ENCODE measurements at places on chromosomes 6 and 20.

DNA sequence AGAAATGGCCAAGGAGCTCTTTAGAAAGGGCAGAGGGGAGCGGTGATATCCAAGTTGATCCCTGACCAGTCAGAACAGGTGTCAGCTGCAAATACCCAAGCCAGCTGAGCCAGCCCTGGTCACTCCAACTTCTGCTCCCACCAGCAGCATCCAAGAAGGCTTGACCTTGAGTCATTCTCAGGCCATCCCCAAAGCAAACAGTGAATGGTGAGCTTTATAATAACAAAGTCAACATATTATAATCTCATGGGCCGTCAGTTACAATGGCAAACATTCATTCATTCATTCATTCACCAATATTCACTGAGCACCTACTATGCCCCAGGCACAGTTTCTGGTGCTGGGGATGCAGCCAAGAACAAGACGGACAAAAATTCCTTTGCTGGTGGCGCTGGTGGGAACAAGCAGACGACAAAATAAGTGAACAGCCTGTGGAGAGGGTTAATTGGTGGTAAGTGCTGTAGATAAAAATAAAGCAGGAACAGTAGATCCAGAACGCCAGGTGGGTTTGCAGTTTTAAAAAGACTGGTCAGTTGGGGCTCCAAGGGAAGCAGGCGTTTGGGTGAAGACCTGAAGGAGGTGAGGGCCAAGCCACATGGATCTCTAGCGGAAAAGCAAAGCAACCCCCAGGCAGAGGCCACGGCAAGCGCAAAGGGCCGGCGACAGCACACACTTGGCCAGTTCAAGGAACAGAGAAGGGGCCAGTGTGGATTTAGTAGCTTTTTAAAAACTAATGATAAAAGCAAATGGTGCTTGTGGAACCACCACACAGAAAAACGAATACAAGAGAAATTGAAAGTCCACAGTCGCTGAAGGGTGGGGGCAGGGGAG lies 131.8 kb upstream of the PTPN1 start:
- DNase-seq, result no peak

DNA sequence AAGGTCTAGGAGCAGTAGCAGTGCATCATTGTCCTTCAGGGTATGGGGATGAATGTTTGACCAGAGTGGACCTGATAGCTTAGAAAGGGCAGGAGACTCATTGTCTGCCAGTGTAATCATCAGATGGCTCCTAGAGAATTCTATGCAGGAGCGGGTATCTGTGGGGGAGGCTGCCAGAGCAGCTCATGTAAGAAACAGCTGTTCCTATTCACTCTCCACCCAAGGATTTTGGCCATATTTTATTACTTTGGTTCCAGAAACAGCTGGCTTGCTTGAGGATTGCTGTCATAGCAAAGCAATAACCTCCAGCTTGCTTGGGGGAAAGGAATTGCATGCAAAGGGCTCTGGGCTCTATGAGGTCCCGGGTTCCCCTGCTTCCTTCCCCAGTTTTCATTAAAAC lies 44.1 kb downstream of the RALY start:
- DNase-seq, result no peak

DNA sequence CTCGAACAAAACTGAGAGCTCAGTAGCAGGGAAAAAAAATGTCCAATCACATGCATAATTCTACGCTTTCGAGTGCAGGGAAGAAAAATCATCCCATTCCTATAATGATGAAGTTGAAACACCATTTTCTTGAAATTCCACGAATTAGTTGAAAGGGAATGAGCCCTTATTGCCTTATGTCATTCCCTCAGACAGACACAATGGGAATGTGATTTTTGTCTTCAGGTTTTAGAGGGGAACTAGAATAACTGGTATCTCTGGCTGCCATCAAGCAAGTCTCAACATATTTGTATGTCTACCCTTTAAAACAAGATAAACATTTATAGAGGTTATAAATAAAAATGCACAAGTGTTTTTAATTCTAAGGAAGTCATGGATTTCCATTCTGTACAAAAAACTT lies 87.9 kb downstream of the KIF13A start:
- no peak for DNase-seq

GRCh38 chr20:13259921-13260320 lies 38.8 kb downstream of the ISM1 start:
- DNase-seq, result no peak

DNA sequence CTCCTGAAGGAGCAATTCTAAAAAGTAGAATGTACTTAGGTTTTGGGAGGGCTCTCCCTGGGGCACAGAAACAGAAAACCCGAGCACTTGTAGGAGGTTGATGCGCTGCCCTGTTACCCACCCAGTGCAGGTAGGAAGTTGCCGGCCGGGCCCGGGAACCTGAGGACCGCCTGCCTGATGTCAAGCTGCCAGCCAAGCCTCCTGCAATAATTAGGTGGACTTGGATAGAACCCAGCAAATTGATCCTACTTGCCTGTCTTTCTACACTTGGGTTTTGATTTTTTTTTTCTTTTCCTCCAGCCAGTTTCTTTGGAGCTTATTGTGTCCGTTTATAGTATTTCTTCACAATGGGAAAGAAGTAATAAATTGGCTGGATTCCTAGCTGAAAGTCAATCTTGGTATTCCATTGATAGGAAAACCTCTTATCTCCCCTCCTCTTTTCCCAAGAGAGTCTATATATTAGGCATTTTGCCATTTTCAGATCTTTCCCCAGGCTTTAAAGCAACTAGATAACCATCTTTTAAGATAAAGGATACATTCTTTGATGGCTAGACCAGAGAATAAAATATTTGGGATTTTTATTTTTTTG lies 78.3 kb upstream of the FYN start:
- no peak for DNase-seq

- no peak for DNase-seq
Measured at GRCh38 chr6:31657406-31658157, 1.9 kb downstream of the APOM start.

GRCh38 chr6:13294499-13295069 lies 33.8 kb downstream of the TBC1D7 start:
- DNase-seq, result no peak

GRCh38 chr6:15431762-15432483 lies 186.1 kb downstream of the JARID2 start:
- no peak for DNase-seq

- DNase-seq, result no peak
Measured at GRCh38 chr20:57620999-57621398, 773 bp upstream of the ZBP1 start.

GRCh38 chr6:119137194-119138072 lies 59.0 kb upstream of the FAM184A start:
- DNase-seq, result no peak

GRCh38 chr6:157080986-157081391 lies 242.3 kb downstream of the TMEM242 start:
- no peak for DNase-seq

GRCh38 chr20:24729896-24730605 lies 219.0 kb upstream of the CST7 start:
- no peak for DNase-seq

DNA sequence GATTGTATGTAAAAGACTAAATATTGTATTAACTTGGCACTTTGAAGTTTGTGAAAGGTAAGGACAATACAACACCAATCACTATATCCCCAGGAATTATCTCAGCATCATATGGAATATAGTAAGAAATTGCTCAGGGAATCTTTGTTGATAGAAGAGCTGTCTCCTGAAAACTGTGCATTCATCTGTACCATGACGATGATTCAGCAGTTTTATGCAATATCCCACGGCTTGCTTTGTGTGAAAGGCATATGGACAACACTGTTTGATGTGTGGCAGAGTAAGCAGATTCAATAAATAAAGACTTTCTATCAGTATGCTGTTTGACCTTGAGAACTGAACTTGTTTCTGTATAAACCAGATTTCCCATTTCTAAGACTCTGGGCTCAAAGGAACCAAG lies 147.5 kb upstream of the PLN start:
- no peak for DNase-seq

GRCh38 chr6:23419046-23419445 lies 707.0 kb upstream of the NRSN1 start:
- DNase-seq, result no peak

- DNase-seq, result no peak
Measured at GRCh38 chr6:154721460-154721859, 11.8 kb upstream of the SCAF8 start.

- DNase-seq, result no peak
Measured at GRCh38 chr6:87851674-87852299, 149.8 kb upstream of the AKIRIN2 start.

DNA sequence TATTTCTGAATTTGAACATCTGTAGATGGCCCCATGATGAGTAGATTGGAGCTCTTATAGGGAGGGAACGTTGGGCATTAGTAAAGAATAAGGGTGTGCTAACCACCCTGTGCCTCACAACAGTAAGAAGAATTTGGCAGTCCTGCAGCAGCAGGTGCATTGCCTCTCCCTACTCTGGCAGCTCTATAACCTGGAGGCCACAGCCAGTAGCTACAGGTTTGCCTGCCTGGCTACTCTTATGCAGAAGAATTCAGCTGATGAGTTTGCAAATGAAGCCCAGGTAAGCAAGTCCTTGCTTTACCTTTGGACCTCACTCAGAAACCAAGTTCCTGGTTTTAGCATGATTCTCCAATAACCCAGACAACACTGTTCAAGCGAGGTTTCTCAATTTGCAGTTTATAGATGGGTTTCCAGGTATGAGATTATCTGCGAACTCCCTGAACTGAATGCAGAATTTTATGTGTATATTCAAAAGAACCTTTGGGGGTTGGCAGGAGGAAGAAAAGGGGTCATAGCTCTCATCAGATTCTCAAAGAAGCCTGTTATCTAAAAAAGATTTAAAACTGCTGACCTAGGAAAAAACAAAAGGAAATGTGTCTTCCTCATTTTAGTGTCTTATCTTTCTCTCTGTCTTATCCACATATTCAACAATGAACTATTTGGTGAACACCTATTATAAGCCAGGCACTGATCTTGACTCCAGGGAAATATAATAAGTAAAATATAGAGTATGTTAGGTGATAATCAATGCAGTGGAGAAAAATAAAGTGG lies 18.9 kb downstream of the TREML1 start:
- no peak for DNase-seq

GRCh38 chr6:33330736-33331135 lies 13.2 kb upstream of the ZBTB22 start:
- DNase-seq, result no peak

GRCh38 chr20:32526541-32526940 lies 58.6 kb downstream of the NOL4L start:
- no peak for DNase-seq

- peak; percentile 1 for DNase-seq
Measured at GRCh38 chr20:1844325-1845162, 50.7 kb upstream of the SIRPA start.

- no peak for DNase-seq
Measured at GRCh38 chr6:72755752-72756151, 133.9 kb downstream of the KCNQ5 start.

GRCh38 chr20:10965936-10966470 lies 292.2 kb upstream of the JAG1 start:
- DNase-seq, result no peak

DNA sequence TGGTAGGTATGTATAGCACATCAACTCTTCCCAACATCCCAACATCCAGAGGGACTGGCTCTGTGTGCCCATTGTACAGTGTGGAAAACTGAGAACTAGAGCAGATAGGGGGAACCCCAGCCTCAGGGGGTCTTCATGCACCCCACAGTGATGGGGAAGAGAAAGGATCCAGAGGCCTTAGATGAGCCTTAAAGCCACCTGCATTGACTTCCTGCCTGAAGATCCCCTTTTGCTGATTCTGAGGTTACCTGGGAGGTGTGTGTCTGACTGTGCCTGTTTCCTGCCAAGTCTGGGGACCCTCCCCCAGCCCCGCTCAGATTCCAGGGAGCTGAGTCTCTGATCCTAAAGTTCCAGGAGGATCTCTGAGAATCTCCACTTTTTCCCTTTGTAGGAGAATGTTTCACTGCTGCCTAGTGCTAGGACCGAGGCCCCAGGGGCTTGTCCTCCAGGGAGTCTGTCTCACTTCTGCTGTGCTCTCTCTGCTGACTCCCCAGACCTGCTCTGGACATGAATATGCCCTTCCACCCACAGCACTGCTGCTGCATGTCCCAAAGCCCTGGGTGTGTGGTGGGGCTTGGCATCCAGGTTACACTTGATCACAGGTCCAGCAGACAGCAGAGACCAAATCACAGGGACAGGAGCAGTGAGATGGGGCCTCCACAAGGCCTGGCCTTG lies 12.8 kb upstream of the PGC start:
- DNase-seq, result no peak

DNA sequence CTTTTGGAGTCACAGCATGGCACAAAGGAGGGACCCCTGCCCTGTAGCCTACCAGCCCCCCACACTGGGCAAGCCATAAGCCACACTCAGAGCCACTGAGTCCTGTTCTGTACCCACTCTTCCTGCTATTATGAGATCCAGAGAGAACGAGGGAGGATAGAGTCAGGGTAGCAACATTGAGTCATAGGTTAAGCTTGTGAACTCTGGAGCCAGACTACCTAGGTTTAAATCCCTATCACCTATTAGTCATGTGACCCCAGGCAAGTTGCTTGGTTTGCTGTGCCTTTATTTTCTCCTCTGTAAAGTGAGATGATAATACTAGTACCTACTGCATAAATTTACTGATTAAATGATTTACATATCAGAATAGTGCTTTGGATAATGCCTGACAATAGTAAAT lies 540 bp downstream of the CNBD2 start:
- no peak for DNase-seq

GRCh38 chr20:33728463-33728862 lies 3.3 kb upstream of the ZNF341 start:
- DNase-seq, result no peak

- no peak for DNase-seq
Measured at GRCh38 chr6:109397020-109397419, 14.8 kb upstream of the CD164 start.

DNA sequence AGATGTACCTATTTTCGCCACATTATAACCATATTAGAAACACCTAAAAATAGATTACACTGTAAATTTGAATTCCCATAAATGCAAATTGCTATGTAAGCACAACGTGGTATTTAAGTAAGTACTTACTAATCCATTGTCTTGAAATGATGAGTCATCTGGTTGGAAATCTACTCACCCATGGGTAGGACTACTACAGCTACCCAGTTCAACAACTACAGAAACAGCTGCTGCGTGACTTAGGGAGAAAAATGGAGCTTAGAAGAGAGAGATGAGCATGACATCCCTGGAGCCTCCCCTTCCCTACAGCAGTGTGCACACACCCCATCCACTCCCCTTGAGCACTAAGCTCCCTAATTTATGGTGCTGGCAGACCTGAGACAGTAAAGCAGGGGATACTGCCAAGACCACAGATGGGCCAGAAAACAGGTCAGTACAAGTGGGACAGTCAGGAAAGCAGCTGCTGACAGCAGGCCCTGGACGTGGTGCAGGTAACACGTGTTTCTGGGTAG lies 26.9 kb downstream of the RRAGD start:
- no peak for DNase-seq

All from stimulated activated CD8-positive, alpha-beta memory T cell treated with anti-CD3 and anti-CD28 coated beads, Interleukin-7, amount 100 ng/mL, for 24 hours (primary cell).